ENCODE measurements at places on chromosomes 6 and 20. TPM values are rescaled to one million over a fixed set of nuclear protein-coding genes. Genes with fewer than 3 reads are reported as not detected.

DNA sequence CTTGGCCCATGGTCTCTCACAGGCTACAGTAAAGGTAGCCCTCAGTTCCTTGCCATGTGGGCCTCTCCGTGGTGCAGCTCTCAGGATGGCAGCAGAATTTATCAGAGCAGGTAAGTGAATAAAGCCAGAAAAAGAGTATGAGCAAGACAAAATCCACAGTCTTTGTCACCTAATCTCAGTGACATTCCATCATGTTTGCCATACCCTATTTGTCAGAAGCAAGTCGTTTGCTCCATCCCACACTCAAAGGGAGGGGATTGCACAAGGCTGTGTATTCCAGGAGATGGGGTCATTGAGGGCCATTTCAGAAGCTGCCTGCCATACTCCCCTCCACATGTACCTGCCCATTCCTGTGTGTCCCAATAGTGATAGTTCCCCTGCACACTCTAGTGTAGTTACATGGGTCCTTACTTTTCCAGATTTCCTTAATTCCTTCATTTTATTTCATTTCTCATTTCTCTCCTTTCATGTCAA lies 24.2 kb downstream of the ISM1 start:
- no peak for DNase-seq

DNA sequence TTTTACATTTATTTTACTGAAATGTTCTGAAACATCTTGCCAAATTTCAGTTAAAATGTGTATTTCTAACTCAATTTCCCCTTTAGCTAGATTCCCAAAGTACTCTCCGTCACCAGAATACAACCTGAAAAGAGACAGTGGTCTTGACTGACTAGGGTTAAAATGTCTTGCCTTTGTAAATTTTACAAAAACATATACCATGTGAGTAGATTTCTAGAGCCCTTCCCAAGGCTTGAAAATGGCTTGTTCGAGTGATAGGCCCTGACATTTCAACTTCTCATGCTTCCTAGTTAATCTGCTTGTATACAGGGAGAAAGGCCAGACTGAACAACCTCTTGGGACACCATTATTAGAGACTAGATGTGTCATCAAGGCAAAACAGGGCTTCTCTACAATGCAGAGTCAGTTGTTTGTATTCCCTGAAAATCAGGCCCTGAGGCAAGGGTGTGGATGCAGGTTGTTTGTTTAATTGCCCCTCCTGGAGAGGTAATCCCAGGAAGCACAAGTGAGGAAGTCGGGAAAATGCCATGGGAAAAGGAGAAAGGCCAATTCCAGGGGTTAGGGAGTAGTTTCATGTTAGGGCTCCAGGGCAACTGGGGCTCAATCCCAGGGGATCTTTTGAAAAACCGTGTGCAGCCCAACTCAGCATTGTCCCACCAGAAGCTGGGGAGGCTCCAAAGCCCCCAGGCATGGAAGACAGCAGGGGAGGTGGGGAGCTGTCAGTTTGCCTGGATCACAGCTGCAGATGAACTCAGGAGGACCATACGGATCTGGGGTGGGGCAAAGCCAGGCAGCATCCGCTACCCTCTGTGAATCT lies 11.6 kb upstream of the TFB1M start:
- no peak for DNase-seq

GRCh38 chr6:15585760-15586214 lies 77.0 kb downstream of the DTNBP1 start:
- DNase-seq: peak; percentile 35

- no peak for DNase-seq
Observed at GRCh38 chr6:125939791-125940190, 16.8 kb upstream of the HINT3 start.

DNA sequence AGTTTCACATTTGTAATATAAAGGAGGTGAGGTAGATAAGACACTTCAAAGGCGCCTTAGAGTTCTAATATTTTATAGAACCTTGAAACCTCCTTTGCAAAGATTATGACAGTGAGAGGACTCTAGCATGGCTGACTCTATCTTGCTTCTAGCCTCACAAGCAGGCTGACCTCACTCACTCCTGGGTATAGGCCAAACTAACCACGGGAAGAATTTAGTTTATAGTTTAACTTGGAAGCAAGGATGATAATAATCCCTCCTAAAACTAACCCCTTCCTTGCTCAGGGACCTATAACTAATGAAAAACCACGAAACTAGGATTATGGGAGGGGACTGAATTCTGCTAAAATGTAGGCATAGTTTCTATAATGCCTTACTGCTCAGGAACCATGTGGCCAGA lies 84.3 kb downstream of the FILIP1 start:
- no peak for DNase-seq

- DNase-seq: no peak
Observed at GRCh38 chr6:157121897-157122296, 201.4 kb downstream of the TMEM242 start.

The CRIP3 gene
- 5.7 TPM for total RNA-seq

The SLC17A1 gene
- not detected for total RNA-seq
